Tibial nerve (tissue), 4 donors: ENCODE measurements at places on chromosomes 16 and 17. TPM values are rescaled to one million over a fixed set of nuclear protein-coding genes. Genes with fewer than 3 reads are reported as not detected.

- peaks cover 8% of the 10 kb centered on the region for H3K4me1 ChIP-seq
- H3K27ac ChIP-seq: no peak overlapping the region
- no peak overlapping the region for H3K4me3 ChIP-seq
- H3K36me3 ChIP-seq: no peaks in the 10 kb centered on the region
- H3K27me3 ChIP-seq: no peaks in the 10 kb centered on the region
- no peak for DNase-seq
Observed at GRCh38 chr16:49580751-49581303, 207.2 kb downstream of the C16orf78 start.

DNA sequence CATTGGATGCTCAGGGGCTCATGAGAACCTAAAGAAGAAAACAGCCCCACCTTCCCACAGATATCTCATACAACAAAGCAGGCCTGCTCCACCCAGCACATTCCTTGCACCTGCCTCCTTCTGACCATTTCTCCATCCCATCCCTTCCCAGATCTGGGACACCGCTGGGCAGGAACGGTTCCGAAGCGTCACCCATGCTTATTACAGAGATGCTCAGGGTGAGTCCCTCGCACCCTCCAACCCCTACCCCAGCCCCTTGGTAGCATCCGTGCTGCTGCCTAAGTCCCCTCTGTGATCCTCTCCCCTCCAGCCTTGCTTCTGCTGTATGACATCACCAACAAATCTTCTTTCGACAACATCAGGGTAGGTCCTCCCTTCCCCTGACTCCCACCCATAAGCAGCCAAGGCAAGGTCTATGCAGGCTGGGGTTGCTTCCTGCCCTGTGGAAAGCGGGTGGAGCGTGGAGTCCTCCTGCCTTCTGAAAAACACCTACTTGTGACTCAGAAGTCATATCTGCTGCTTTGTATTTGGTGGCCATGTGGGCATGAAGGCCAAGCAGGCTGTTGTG lies 5.4 kb upstream of the NHERF1 start:
- H3K4me3 ChIP-seq: no peak overlapping the region
- no peak for DNase-seq
- peaks cover 46% of the 10 kb centered on the region for H3K27me3 ChIP-seq
- no peaks in the 10 kb centered on the region for H3K36me3 ChIP-seq
- no peak overlapping the region for H3K27ac ChIP-seq

DNA sequence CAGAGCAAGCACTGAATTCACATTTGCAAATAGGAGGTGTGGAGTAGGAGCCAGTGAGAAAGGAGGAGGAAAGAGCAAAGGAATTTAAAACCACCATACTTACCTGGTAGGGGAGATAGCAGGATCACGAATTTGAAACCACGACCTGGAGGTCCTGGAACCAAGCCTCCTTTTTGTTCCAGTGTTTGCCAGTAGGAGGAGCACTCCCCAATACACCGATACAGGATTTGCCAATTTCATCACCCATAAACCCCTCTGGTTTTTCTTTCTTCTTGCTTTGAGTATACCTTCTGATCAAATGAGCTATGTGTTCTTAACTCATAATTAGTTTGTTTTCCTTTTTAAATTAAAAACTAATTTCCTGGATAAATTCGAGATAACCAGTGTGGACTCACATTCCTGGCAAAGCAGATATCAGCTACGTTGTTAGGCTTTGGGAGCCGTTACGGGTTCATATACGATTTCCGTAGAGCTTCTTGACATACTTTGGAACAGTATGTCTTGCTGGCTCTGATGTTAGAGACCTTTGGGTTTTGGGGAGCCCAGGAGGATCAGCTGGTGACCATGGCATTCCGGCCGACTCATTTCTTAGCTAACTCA lies 22.7 kb downstream of the BCO1 start:
- DNase-seq: no peak
- no peaks in the 10 kb centered on the region for H3K36me3 ChIP-seq
- H3K4me3 ChIP-seq: no peak overlapping the region

GRCh38 chr17:77140878-77141767 lies at the start of gene SEC14L1:
Gene SEC14L1, plus strand, starts transcription at chr17:77140969. Its CDS starts 2,628 bp downstream, at chr17:77143597.
- H3K27me3 ChIP-seq: no peaks in the 10 kb centered on the region
- H3K4me3 ChIP-seq: peak within 1 kb of the TSS; percentile 81
- peaks cover 24% of the 10 kb centered on the region for H3K36me3 ChIP-seq
- peak; percentile 27 for DNase-seq
- no peaks in the 10 kb centered on the region for H3K4me1 ChIP-seq

DNA sequence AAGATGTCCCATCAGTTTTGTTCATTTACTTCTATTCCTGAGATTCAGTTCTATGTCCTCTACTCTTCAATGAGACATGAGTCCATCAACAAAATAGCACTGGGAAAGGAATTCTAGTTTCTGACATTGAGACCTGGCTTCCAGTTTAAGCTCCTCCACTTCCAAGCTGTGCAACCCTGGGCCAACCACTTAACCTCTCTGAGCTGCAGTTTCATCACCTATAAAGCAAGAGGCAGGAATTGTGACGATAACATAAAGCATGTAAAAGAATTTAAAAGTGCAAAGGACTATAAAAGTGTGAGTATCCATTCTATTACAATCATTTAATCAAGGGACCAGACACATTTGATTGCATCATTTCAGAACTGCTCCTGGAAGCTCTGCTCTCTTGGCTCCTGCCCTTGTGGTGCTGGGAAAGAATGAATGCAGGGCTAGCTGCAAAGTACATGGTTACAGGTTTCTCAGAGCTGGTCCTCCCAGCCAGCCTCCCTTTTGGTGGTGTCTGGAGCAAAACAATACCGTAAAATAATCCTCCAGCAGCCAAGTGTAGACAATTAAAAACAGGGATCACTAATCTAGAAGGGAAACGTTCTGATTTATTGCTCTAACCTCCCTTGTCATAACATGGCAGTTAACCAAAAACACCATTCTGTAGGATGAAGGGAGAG lies 113.9 kb downstream of the VPS53 start:
- no peak overlapping the region for H3K27ac ChIP-seq
- H3K4me3 ChIP-seq: no peak overlapping the region

DNA sequence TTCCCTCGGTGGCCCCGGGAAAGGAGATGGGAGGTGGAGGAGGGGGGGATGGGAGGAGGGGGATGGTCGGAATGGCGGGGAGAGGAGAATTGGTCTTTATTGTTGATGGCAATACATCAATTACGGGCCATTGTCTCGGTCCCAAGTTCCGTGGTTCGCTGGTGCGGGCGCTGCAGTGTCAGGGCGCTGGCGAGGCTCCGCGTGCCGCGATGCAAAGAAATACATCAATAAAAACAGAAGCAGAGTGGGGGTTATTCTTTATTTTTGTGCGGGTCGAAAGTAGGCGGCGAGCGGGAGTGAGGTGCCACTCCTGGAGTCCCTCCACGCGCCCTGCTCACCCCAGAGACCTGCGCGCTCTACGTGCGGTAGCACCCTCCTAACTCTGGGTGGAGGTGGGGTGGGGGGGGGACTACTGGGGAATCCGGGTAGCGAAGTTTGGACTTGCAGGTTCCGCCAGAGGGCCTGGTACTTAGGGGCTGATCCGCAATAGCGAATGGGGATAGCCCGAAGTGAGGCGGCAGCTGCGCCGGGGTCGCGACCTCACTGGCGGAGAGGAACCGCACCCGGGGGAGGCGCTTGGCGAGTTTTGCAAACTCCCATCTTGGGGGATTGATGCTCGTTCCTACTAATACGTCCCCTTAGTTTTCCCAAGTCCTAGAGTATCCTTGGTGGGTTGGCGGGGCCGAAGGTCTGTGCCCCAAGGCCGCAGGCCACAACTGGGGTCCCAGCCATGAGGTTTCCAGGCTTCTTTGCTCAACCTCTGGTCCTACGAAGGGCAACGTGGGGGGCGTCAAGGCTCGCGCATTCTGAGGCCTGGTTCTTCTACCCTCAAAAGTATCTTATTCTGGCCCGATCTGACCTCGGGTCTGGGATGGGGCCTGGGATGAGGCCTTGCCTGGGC lies 3.5 kb upstream of the SALL1 start:
- no peak overlapping the region for H3K27ac ChIP-seq
- no peaks in the 10 kb centered on the region for H3K4me1 ChIP-seq
- peaks cover 88% of the 10 kb centered on the region for H3K27me3 ChIP-seq
- no peak overlapping the region for H3K4me3 ChIP-seq

- no peak overlapping the region for H3K4me3 ChIP-seq
- no peaks in the 10 kb centered on the region for H3K36me3 ChIP-seq
- H3K4me1 ChIP-seq: peaks cover 6% of the 10 kb centered on the region
Observed at GRCh38 chr16:3161235-3162018, 26.6 kb upstream of the OR1F1 start.

DNA sequence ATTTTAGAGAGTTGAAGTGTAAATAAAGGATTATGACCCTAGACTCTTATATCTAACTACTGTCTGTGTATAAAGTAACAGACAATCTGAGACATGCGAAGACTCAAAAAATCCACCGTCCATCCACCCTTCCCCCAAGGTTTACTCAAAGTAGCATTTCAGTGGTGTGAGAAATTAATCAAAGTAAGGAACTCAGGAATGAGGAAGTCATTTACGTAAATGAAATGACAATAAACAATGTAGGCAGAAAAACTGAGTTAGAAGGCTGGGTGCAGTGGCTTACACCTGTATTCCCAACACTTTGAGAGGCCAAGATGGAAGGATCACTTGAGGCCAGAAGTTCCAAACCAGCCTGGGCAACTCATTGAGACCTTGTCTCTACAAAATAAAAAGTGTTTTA lies 19.8 kb upstream of the NTN1 start:
- no peaks in the 10 kb centered on the region for H3K4me1 ChIP-seq
- DNase-seq: no peak
- no peak overlapping the region for H3K27ac ChIP-seq
- H3K36me3 ChIP-seq: no peaks in the 10 kb centered on the region

- no peaks in the 10 kb centered on the region for H3K27me3 ChIP-seq
- peaks cover 43% of the 10 kb centered on the region for H3K4me1 ChIP-seq
- peaks cover 35% of the 10 kb centered on the region for H3K36me3 ChIP-seq
- H3K27ac ChIP-seq: peak overlapping the region; percentile 98
Observed at GRCh38 chr17:19651451-19652238, 3.1 kb downstream of the ALDH3A2 start.

ALDH3A1 gene
- not detected for total RNA-seq

GRAP gene
- 4.6 TPM for total RNA-seq

KRTAP4-7 gene
- total RNA-seq: not detected

DNA sequence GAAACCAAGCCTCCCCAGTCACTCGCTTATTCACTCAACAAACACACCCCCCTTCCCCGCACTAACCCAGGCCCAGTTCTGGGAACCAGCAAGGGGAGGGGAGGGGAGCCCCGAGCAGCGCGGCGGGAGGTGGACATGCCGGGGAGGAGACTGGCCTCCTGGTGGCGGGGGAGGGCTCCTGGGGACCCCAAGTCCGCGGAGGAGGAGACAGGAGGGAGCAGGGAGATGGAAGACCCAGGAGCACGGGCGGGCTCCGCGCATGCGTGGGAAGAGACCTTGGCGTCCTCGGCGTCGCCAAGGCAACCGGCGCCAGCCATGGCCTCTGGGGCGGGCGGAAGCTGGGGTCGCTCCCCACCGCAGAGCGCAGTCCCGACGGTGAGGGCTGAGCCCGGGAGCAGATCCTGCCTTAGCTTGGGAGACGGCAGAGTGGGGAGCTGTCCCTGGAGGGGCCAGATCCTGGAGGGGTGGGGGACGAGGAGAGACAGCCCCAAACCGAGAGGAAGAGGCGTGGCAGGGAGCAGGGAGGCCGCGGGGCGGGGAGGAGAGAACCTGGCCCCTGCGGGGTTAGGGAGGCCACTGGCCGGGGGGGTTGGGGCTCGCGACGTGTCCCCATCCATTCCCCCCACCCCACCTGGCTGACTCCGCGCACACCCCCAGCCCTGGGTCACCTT lies at the start of gene PRR29:
Gene PRR29, plus strand, starts transcription at position 302 of the 671 bp plus-strand sequence. Its CDS starts 14 bp downstream, at position 316.
- peak within 1 kb of the TSS; percentile 33 for H3K27ac ChIP-seq
- H3K27me3 ChIP-seq: peaks cover 53% of the 10 kb centered on the region
- H3K36me3 ChIP-seq: no peaks in the 10 kb centered on the region
- no peak for DNase-seq
- H3K4me1 ChIP-seq: peaks cover 19% of the 10 kb centered on the region

DNA sequence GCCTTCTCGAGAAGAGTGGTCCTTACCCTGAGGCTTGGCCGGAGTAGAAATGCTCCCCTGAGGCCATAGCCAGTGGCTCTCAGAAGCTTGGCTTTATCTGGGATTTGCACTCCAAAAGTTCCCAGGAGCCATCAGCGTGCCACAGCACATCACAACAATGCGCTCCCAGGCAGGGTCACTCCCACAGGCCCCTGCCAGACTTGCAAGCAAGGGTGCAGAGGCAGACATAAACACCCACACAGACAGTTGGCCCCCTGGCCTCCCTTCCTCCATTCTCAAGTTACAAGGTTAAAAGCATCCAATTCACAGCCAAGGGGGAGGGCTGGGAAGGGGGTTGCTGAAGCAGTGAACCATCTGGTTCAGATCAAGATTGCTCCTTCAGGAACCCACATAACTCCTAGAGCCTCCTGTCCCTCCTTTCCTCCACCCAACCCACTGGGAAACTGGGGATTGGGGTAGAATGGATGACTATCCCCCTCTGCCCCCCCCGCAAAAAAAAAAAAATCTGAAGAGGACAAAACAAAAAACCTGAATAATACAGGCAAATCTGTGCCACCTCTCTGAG lies 1.8 kb downstream of the ST3GAL2 start:
- H3K27me3 ChIP-seq: no peaks in the 10 kb centered on the region
- H3K36me3 ChIP-seq: no peaks in the 10 kb centered on the region
- no peak for DNase-seq
- peaks cover 36% of the 10 kb centered on the region for H3K4me1 ChIP-seq

DNA sequence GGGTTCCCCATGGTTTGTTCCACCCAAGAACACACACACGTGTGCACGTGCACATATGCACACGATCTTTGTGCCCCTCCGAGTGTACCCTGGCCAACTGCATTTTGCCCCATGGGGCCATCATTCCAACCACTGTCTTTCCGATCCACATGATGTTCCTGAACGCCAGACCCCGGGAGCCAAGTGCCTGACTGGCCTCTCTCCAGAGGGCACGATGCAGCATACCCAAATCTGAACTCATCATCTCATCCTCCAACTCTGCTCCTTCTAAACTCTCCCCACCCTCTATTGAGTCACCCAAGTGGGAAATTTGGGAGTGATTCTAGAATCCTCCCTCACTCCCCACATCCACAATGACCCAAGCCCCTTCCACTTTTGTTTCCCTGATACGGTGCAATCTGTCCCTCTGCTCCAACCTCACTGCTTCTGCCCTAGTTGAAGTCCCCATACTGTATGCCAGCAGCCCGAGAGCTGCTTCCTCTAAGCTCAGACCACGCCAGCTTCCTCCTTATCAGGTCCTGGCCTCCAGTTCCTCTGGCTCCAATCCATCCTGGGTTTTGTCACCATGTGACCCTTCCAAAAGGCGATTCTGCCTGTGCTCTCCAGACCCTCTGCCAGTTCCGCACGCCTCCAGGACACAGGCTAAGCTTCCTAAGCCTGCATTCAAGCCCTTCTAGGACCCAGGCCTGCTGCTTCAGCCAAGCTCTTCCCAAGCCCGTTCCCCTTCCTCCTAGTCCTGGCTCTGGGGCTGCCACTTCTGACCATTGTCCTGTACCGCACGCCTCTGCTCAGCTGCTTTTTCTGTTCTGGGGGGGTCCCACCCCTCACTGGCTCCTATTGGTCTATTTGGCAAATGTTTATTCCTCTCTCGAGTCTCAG lies 10.1 kb upstream of the TMEM208 start:
- H3K27me3 ChIP-seq: no peaks in the 10 kb centered on the region
- peaks cover 58% of the 10 kb centered on the region for H3K36me3 ChIP-seq
- peak overlapping the region; percentile 17 for H3K27ac ChIP-seq
